ENCODE measurements at places on chromosomes 1 and 21.

GRCh38 chr1:214075999-214076707 is 88.4 kb downstream of the PROX1 start:
- DNase-seq: no peak

DNA sequence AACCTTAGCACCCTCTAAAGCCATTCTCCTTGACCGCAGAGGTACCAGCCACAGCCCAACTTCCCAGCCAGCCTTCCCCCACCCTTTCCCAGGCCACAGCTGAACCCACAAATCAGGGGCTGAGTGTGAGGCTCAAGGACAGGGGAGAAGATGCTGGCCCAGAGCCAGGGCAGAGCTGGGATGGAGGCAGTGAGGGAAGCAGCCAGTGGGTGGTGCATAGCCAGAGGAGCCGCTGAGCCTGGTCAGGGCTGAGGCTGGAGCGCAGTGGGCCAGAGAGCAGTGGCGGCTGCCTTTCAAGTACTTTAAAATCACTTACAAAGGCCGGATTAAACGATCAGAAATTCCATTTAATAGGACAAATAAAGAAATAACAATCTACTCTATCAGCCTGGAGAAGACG is 36.3 kb downstream of the DMAP1 start:
- DNase-seq: no peak

DNA sequence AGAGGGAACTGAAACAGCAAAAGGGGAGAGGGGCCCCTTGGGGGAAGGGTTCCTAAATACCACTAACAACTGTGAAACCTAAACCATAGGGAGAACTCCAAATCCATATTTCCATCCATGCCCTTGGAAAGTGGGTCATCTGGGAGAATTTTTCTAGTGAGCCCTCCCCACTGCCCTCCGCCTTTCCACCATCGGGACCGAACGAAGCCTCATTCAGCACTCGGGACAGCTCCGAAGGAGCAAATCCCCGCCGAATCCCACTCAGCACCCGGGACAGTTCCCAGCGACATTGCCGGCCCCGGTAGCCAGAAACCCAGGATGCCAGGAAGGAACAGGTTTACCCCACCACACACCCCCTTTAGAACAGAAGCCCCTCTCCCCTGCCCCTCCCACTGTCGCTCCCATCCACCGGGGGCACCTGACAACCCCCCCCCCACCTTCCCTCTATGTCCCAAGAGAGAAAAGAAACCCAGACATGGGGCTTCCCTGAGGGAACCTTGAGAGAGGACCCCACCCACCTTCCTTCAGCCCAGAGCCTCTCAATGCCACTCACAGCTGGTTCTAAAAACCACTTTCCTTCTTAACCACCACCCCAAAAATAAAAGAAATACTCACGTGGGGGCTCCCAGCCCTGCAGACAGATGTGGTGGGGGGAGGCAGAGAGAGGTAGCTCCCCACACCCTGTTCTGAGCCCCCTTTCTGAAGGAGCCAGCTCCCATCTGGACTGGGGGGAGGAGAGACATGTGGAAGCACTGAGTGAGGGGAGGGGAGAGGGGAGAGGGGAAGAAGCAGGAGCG is 4.5 kb downstream of the DLGAP3 start:
- DNase-seq: peak; percentile 78

GRCh38 chr1:161407451-161407985 is 39.8 kb upstream of the CFAP126 start:
- no peak for DNase-seq

- DNase-seq: no peak
Measured at GRCh38 chr1:66395202-66396061, 138.5 kb upstream of the SGIP1 start.

All from mucosa of gallbladder (tissue), 1 donor.